ENCODE measurements at places on chromosomes 5 and 9. TPM values are rescaled to one million over a fixed set of nuclear protein-coding genes. Genes with fewer than 3 reads are reported as not detected.

ACO1 gene
- polyA plus RNA-seq: 11.9 TPM

PCDHGA11 gene
- polyA plus RNA-seq: not detected

ZNF483 gene
- polyA plus RNA-seq: 4.9 TPM

GARIN3 gene
- polyA plus RNA-seq: not detected

AGTPBP1 gene
- polyA plus RNA-seq: 27.5 TPM

IFNA13 gene
- polyA plus RNA-seq: not detected

PCA3 gene
- polyA plus RNA-seq: not detected

SIGMAR1 gene
- 126 TPM for polyA plus RNA-seq

PCDHGA4 gene
- polyA plus RNA-seq: not detected

FCN2 gene
- not detected for polyA plus RNA-seq

ALDH1A1 gene
- polyA plus RNA-seq: not detected

PCDHAC1 gene
- polyA plus RNA-seq: not detected

DCAF12 gene
- 13.0 TPM for polyA plus RNA-seq

FOXD4L5 gene
- not detected for polyA plus RNA-seq
